Left ventricle myocardium inferior (tissue), 1 donor: ENCODE measurements at places on chromosomes 2 and 18. TPM values are rescaled to one million over a fixed set of nuclear protein-coding genes. Genes with fewer than 3 reads are reported as not detected.

Gene SALL3
- total RNA-seq = 0.36 TPM

Gene B4GALT6
- 5.3 TPM for total RNA-seq

Gene SNRNP27
- 56.0 TPM for total RNA-seq

Gene NR4A2
- total RNA-seq = 0.88 TPM

Gene ASB3
- 11.4 TPM for total RNA-seq

Gene SLC40A1
- total RNA-seq = 44.0 TPM

Gene KLHL14
- not detected for total RNA-seq

Gene G6PC2
- not detected for total RNA-seq

Gene QPCT
- 2.0 TPM for total RNA-seq

Gene CYBRD1
- 48.4 TPM for total RNA-seq

Gene CNDP1
- total RNA-seq = not detected

Gene CCDC68
- total RNA-seq = 5.1 TPM

Gene REG1B
- not detected for total RNA-seq

Gene CPO
- total RNA-seq = 0.25 TPM

Gene SPR
- total RNA-seq = 53.5 TPM

Gene SLC30A3
- 5.9 TPM for total RNA-seq

Gene CKAP2L
- total RNA-seq = 0.38 TPM

Gene ABCB11
- total RNA-seq = 0.05 TPM

Gene DLX1
- total RNA-seq = not detected

Gene CMPK2
- total RNA-seq = 3.2 TPM

Gene REV1
- 42.8 TPM for total RNA-seq

Gene RAMP1
- total RNA-seq = 168 TPM

Gene INO80D
- total RNA-seq = 12.8 TPM

Gene IL1R2
- 0.96 TPM for total RNA-seq

Gene IL36RN
- not detected for total RNA-seq

Gene SP5
- 0.44 TPM for total RNA-seq

Gene CHRNG
- total RNA-seq = not detected

Gene ALPG
- total RNA-seq = not detected

Gene C2orf78
- not detected for total RNA-seq

Gene ZNF24
- 44.5 TPM for total RNA-seq

Gene SLC4A5
- total RNA-seq = 2.3 TPM

Gene ANKRD62
- not detected for total RNA-seq

Gene TYMS
- 3.1 TPM for total RNA-seq

Gene CUL3
- total RNA-seq = 74.4 TPM

Gene ANKRD30BL
- not detected for total RNA-seq

Gene RNF144A
- total RNA-seq = 17.9 TPM

Gene NAT8
- total RNA-seq = not detected

Gene RBMS1
- 56.2 TPM for total RNA-seq

Gene ABCG8
- total RNA-seq = not detected

Gene GLI2
- 2.4 TPM for total RNA-seq

Gene ANKMY1
- total RNA-seq = 4.0 TPM

Gene GPBAR1
- 1.5 TPM for total RNA-seq

Gene HAAO
- total RNA-seq = 2.3 TPM

Gene BCL11A
- 27.1 TPM for total RNA-seq

Gene SSB
- total RNA-seq = 54.8 TPM

Gene DPYSL5
- total RNA-seq = not detected

Gene RAB17
- 4.5 TPM for total RNA-seq

Gene GNLY
- total RNA-seq = 1.5 TPM

Gene SERPINB12
- total RNA-seq = not detected
